Stimulated activated CD8-positive, alpha-beta memory T cell treated with anti-CD3 and anti-CD28 coated beads, Interleukin-15, amount 100 ng/mL, for 24 hours (primary cell): ENCODE measurements at places on chromosomes 13 and 19.

DNA sequence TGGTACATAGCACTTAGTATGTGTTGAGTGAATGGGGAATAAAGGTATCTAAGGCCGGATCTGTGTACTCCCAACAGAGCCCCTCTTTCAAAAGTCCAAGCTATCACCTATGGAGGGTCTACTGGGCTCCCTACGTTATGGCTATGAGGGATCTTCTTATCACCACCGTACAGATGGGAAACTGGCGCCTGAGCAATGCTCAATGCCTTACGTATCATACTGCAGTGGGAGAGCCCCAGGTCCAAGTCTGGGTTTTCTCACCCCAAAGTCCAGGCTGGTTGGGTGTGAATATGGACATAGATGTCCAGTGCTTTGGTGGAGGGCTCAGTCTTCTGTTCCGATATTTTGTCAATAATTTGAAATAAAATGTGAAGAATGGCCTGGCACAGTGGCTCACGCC, 13.1 kb upstream of the GGACT start:
- no peak for DNase-seq

DNA sequence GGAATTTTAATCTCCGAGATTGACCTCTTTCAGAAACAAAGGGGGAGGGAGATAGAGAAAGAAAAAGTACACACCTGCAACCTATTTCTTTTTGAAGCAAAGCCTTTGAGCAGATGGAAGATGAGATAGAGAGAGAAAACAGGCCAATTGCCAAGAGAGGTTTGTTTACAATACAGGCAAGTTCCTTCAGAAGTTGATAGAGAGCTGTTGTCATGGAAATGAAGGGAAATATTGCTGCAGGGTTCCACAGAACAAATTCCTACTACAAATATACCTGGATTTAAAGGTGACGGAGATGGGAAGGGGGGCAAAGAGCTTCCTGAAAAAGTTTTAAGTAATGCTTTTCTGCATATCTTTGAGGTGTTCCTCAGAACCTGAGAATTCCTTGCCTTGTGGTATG, 388.4 kb downstream of the NDFIP2 start:
- DNase-seq, result no peak

- DNase-seq, result no peak
These were observed 2.5 kb downstream of the LIPE start for GRCh38 chr19:42424712-42425131.

GRCh38 chr19:45764945-45765701, 3.9 kb downstream of the SIX5 start:
- no peak for DNase-seq

DNA sequence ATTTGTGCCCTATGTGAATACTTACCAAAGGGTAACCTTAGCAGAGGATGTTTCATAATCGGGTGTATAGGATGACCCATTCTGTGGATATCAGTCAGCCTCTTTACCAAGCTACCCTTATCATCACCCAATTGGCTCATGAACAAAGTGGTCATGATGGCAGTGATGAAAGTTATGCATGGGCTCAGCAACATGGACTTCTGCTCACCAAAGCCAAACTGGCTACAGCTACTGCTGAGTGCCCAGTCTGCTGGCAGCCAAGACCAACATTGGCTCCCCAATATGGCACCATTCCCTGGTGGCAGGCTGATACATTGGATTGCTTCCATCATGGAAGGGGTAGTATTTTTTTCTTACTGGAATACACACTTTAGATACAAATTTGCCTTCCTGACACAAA, 5.7 kb upstream of the ZNF461 start:
- DNase-seq, result no peak

- no peak for DNase-seq
These were observed 28.3 kb downstream of the CCL25 start for GRCh38 chr19:8080832-8081231.

- no peak for DNase-seq
These were observed 22.3 kb downstream of the OR10H3 start for GRCh38 chr19:15759962-15760565.

- no peak for DNase-seq
These were observed 14.1 kb downstream of the SH3GL1 start for GRCh38 chr19:4386041-4386782.

DNA sequence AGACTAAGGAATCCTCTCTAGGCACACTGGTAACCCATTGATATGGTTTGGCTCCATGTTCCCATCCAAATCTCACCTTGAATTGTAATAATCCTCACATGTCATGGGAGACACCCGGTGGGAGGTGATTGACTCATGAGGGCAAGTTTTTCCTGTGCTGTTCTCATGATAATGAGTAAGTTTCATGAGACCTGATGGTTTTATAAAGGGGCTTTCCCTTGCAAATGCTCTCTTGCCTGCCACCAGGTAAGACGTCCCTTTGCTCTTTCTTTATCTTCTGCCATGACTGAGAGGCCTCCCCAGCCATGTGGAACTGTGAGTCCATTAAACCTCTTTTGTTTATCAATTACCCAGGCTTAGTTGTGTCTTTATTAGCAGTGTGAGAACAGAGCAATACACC, 81.4 kb upstream of the GPC6 start:
- DNase-seq, result no peak

DNA sequence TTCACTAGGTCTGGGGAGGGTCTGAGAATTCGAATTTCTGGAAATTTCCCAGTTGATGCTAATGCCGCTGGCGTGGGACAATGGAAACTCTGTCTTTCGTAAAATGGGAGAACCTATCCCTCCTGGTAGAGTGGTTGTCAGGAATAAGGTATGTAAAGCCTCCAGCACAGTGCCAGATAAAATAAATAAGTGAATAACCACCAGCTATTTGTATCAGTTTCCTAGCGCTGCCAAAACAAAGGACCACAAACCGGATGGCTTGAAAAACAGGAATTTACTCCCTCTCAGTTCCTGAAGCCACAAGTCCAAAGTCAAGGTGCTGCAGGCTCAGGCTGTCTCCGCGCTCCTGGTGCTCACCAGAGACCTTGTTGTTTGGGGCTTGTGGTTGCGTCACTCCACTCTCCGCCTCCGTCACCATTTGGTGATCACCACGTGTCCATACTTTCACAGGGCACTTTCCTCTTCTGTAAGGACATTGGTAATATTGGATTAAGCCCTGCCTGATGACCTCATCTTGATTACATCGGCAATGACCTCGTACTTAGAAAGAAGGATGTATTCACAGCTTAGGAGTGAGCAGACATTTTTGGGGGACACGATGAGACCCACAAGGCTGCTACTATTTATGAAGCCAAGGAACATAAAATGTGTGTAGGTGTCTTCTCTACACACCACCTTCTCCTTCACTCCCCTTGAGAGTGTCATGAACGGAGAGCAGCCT, 428.5 kb downstream of the IRS2 start:
- DNase-seq, result no peak

- DNase-seq, result no peak
These were observed 835 bp downstream of the RSPH6A start for GRCh38 chr19:45814166-45814780.

DNA sequence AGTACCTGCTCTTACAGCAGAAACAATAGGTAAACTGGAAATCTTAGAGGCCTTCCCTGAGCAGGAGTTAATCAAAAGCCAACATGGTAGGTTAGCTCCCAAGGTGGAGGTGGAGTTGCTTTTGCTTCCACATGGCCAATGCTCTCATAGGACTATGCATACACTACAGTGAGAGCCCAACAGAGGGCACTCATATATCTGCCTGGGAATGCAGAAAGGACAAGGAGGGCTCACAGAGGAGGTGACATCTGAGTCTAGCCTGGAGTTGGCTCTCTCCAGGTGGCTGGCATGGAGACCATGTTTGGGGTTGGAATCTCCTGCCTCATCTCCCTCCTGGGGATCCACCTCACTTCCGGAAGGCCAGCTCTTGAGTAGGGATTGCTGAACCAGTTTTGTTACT, 34.6 kb downstream of the ATP8A2 start:
- no peak for DNase-seq

DNA sequence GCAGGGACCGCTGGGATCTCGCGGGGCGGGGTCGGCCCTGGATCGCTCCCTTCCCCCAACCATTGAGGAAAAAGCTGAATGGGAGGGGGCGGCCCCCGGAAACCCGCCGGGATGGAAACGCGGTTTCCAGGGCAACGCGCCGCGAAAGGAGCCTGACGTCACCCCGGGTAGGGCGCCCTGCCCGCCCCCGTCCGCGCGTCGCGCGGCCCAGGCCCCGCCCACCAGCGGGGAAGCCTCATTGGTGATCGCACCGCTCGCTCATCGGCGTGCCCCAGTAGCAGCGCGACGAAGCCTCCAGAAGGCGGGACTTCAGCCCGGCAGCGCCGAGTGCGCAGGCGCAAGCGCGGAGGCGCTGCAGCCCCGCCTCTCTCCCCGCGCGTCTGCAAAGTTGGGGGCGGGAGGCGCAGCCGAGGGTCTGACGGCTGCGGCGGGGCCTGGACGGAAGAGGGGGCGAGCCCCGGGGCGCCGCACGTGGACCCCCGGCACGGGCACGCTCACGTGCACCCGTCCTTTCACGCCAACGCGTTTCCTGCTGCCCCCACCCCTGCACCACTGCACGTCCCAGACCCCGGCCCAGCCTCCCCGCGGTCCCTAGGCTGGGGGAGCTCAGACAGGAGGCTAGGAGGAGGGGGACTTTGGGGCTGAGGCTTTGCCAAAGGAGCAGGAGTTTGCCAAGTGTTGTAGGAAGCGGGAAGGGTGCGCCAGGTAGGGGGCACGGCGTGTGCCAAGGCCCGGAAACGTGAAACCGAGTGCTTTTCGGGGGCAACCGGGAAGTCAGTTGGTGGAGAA, 8.2 kb upstream of the CIRBP start:
- DNase-seq, result peak; percentile 90

GRCh38 chr13:40786568-40786996, 2.8 kb upstream of the SLC25A15 start:
- DNase-seq, result no peak

DNA sequence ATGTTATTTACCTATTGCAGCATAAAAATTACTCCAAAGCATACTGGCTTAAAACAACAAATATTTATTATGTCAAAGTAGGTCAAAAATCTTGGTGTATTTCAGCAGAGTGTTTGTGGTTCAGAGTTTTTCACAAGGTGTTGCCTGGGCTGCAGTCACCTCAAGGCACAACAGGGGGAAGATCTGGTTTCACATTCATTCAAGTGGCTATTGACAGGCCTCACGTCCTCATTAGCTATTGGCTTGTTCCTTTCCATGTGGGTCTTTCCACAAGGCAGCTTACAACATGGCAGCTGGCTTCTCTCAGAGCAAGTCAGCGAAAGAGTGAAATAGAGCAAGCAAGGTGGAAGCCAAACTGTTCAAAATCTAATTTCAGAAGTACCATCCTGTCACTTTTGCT, 602.9 kb downstream of the OLFM4 start:
- DNase-seq, result no peak

- DNase-seq, result no peak
These were observed 23.7 kb downstream of the ZNF175 start for GRCh38 chr19:51594774-51595109.

DNA sequence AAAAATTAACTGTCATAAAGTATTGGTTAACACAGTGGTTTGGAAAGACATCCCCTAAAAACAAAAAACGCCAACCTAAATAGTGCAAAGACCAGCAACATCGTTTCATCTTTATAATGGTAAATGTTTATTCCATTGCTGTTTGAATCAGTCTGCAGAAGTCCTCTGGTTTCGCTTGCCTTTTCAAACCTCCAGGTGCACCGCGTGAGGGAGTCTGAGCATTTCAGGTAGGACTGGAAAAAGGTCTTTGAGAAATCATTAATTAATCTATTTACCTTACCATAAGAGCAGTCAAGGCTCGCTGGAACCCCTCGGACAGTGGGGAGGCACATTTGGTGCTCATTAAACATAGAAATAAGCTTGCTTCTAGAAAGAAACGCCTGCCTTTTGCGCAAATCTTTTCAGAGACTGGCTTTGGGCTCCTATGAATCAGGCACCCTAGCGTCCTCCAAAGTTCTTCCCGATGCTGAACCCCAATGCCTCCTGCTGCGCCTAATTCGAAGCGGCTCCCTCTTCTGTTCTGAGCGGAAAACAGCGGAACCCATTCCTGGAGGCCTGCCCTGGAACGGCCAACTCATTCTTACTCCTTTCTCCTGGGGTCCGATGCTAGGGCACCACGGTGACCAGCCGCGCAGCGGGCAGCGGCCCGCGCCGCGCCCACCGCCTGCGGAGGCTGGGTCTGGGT, 951 bp upstream of the MTUS2 start:
- DNase-seq, result no peak

GRCh38 chr19:22604571-22605274, 29.4 kb upstream of the ZNF492 start:
- DNase-seq, result no peak

DNA sequence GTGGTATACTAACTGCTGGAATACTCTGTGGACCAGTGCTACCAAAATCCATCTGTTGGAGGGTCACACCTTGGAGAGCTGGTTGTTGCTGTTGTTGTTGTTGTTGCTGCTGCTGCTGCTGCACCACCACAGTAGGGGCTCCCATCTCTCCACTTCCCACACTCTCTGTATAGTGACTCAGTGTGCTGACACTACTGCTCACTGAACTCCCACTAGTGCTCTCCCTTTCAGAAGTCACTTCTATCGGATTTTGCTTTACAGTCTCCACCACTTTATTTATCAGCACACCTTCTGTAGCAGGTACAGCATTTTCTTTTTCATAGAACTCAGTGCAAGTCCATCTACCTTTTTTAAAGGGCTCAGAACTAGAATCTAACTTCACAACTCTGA, 1.7 kb downstream of the TSC22D1 start:
- no peak for DNase-seq

- no peak for DNase-seq
These were observed 24.2 kb upstream of the TCF3 start for GRCh38 chr19:1676351-1677266.

DNA sequence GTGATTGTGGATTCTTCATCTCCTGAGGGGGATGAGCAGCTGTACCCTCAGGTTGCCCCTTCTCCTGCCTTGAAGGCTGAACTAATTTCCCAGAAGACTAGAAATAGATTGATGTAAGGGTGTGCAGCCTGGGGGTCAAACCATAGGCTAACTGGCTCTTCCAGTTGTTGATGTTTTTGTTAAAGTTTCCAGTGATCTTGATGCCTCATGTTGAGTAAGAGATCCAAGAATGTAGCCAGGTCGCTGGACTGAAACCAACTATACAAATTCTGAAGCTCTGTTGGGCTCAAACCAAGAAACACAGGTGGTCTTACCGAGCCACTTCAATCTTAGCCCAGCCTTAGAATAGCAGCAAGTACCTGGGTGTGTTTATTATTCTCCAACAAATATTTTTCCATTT, 391.8 kb downstream of the KLF5 start:
- DNase-seq, result no peak
